ENCODE measurements at places on chromosomes 3 and 15.

GRCh38 chr3:191363221-191363620 lies 32.9 kb upstream of the UTS2B start:
- DNase-seq, result no peak

DNA sequence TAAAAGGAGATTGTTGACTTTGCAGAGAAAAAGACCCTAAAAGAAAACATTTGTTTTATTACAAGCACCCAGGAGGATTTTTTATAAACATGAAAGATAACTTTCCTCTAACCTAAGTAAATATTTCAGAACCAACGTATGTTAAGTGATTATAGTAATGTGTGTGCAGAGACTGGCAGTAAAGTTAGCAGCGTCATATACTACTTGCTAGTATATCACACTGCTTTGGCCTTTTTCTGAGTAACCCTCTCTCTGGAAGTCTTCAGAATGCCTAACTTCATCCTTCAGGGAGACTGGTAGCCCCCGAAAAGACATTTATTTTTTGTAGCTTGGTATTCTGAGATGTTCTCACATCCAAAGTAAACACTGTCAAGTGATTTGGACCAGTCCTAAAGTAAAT lies 17.9 kb downstream of the UBE2E1 start:
- no peak for DNase-seq

- DNase-seq, result no peak
Observed at GRCh38 chr3:49872801-49873281, 3.1 kb upstream of the CAMKV start.

GRCh38 chr3:67876261-67876660 lies 221.8 kb upstream of the SUCLG2 start:
- no peak for DNase-seq

DNA sequence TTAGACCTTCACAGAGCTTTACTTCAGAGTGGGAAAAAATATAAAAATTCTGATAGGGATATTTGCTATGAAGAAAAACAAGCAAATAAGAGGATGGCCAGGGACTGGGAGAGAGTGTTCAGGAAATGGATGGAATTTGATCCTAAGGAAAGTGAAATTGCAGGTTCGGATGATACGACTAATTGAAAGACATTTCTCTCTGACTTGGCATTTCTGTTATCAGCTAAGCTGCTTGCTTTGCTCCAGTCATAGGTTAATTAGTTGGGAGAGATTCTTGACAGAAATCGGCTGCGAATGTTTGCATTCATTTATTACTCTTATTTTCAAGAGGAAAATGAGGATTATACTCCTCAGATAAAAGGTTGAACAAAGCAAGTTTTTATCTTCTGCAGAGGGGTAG lies 808.7 kb upstream of the NECTIN3 start:
- DNase-seq, result no peak

DNA sequence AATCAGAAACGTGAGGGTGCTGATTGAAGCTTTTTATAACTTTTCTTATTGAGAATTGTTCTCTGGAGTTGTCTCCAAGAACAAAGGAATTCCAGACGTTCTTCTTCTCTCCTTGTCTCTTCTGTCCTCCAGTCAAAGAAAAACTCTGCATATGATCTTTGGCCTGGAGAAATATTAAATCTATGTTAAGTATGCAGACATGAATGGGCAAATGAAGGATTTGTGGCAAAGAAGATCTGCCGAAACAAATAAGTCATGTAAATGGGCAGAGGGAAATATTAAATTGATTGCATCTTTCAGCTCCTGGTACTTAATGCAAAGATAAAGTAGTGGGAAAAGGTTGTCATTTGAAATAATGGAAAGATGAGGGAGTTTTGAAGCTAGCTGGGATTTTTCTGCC lies 74.9 kb downstream of the IGF1R start:
- no peak for DNase-seq

- no peak for DNase-seq
Observed at GRCh38 chr3:7346364-7346763, 485.4 kb downstream of the GRM7 start.

DNA sequence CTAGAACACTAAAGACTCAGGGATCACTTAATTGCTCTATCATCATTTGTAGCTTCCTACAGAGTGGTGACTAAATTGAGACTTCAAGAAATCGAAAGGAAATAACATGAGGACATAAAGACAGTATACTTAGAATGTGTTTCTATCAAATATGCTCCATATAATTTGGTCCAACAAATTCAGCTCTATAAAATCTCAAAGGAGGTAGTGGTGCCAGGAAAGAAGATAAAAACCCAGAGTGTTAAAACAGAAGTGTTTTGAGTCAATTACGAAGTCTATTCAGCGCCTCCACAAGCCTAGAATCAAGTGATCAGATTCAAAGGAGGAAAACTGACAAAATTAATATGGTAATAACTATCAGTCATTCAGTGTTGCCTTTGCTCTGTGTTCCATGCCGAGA lies 22.9 kb downstream of the MAGI1 start:
- no peak for DNase-seq

GRCh38 chr3:63588895-63589294 lies 63.6 kb upstream of the SNTN start:
- DNase-seq, result peak; percentile 18

DNA sequence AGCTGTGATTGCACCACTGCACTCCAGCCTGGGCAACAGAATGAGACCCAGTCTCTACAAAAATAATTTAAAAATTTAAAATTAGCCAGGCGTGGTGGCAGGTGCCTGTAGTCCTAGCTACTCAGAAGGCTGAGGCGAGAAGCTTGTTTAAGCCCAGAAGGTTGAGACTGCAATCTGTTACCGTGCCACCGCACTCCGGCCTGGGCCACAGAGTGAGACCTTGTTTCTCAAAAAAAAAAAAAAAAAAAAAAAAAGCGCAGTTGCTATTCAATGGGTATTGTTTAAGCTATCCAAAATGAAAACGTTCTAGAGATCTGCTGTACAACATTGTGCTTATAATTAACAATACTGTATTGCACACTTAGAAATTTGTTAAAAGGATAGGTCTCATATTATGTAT lies 24.0 kb downstream of the ZNF148 start:
- no peak for DNase-seq

DNA sequence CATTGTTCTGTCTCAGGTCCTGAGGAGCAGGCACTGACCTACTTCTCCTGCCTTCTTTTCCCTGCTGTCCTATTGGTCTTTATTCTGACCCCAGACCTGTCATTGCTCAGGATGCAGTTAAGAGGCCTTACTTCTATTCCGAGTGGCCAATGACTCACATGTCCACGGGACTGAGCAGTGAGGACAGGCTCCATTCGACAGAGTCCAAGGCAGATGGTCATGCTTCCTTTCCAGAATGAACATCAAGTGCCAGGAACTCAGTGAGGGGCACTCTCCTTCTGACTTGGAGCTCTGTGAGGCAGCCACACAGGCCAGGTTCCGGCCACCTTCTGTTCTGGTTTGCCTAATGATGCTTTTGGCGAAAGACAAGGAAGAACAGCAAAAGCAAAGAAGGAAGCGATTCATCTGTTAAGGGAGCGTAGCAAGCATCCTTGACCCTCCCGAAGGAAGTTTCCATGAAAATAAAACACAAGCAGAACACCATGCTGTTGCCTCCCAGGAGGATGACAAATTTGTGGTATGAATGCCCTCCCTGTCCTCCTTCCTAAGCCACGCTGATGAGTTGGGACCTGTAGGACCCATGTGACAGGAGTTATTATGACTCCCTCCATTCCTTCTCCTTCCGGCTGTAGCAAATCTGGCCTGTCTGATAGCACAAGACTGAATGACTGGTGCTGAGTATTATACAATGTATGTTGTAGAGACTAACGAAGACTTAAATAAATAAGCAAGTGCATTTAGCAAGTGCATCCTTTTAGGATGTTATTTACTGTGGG lies 14.4 kb upstream of the TPRG1 start:
- no peak for DNase-seq

GRCh38 chr15:90801803-90802202 lies 66.6 kb upstream of the FURIN start:
- DNase-seq, result no peak

DNA sequence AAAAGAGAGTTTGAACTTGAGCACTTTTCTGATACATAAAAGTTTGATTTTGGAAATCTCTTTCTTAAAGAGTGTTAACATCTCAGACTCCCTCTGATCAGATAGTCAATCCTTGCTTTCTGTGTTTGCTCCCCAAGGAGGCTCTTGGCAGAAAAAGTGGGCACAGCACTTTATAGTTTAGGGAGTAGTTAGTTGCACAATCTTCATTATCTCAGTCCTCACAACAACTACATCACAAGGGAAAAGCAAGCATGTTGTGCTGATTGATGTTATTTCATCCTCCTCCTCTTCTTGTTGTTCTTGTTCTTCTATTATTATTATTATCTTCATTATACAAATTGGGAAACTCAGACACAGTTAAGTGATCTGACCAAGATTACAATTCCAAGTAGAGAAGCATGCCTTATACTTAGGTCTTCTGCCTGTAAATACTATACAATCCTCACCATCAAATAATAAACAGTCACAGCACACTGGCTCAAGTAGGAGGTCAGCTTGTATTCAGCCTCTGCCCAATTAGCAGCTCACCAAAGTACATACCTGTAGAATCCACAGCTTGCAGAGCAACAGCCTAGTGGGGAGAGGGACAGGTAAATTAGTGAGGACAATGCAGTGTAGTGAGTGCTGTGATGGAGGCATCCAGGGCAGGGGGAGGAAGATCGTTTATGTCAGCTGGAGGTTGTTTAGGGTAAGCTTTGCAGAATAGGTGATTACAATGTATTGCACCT lies 304.1 kb upstream of the MME start:
- DNase-seq, result no peak

DNA sequence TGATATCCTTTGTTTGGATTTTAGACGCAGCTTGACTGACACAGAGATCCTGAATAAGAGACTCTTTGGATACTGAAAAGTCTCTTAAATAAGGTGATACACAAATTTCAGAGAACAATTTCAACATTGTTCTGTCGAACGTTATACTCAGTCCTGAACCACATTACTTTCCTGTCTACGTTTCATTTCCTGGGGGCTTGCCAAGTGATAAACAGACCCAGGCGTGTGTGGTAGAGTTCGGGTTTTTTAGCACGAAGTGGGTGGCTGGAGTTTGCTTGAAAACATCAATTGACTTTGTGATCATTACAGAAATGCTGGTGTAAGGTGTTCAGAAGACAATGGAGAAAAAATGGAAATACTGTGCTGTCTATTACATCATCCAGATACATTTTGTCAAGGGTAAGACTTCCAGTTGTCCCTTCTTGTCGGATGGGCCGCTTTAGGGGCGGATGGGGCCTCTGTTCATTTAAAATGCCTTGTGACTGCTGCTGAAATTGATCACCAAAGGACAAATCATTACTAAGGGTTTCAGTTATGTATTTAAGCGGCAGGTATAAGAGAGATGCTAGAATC lies at the start of gene CD96:
Gene CD96, plus strand, starts transcription at position 287 of the 573 bp plus-strand sequence. Its CDS starts 52 bp downstream, at position 339.
- DNase-seq, result no peak

- DNase-seq, result no peak
Observed at GRCh38 chr3:59064728-59065127, 14.9 kb upstream of the CFAP20DC start.

DNA sequence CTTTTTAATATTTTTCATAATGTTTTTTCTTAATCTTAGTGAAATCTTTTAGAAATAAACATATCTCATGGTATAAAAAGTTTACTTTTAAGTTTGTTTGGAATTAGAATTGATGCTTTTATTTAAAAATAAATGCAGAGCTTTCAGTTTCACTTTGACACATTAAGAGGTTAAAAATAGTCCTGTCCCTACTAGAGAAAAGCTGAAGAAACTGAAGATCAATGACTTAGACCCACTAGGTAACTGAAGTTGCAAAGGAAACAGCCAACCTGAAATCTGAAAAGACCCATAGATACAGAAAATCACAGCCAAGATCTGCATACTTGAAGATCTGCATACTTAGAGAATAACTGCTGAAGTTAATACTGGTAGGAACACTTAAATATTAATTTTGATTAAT lies 237.6 kb downstream of the RAP2B start:
- no peak for DNase-seq

GRCh38 chr3:175267121-175267531 lies 408.0 kb downstream of the NAALADL2 start:
- no peak for DNase-seq

DNA sequence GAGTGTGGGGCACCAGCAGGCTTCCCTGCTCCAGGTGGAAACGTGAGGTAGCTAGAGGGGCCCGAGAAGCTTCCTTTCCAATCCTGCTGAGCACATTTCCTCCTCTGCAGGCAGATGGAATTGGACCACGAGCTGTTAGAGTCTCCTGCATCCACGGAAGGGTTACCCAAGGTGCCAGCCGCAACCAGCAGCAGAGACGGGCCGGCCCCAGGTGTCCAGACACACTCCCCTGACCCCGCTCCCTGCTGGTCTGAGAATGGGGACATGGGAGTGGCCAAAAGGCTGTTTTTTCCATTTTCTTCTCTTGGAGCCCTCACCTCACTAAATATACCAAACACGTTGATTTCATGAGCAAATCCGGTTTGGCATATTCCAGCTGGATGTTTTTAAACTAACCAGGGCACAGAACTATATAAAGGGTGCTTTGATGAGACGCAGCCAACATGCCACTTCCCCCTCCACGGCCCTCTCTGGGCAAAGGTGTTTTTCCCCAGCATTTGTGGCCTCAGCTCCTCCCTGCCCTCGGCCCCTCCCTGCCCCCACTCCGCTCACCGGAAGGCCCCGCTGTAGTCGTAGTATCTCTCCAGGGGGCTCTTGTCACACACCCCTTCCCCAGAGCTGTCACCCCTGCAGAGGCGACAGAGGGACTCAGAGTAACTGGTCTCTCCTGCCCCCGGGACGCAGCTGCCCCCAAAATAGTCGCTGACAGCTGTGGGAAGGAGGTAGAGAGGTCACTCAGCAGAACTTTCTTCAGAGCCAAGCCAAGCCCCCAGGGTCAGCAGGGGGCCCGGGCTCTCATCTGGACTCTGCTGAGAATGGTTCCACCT lies 7.0 kb downstream of the MELTF start:
- DNase-seq, result no peak

DNA sequence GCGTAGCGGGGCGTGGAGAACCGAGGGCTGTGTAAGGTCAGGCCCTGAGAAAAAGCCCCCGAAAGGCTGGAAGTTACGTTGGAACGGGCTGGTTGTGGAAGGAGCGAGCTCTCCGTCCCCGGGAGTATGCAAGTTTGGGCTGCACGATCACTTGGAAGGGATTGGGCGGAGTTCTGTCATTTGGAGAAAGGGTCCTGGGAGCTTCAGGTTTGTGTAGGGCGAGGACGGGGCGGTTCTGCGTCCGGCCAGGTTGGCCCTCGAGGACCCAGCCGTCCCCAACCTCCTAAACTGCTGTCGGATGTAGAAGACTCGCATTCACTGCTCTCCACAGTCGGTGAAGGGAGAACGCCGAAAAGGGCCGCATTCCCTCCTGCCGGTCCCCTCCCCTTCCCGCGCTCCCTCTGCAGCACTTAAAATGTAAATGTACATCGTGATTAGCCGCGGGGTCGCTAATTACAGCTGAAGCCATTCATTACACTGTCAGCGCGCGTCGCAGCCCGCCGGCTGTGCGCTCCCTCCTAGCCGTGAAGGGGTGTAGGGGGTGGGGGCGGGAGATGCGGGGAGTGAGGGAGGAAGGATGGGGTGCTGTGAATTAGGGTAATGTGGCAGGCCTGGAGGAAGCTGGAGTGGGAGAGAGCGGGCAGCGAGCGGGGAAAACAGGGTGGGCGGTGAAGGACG lies 2.5 kb upstream of the RPP25 start:
- peak; percentile 65 for DNase-seq

GRCh38 chr3:16600780-16601536 lies 4.3 kb downstream of the DAZL start:
- peak; percentile 91 for DNase-seq
